ENCODE measurements at places on chromosomes 1 and 21.

- no peak for DNase-seq
Measured at GRCh38 chr21:30695956-30696355, 22.6 kb downstream of the KRTAP21-3 start.

DNA sequence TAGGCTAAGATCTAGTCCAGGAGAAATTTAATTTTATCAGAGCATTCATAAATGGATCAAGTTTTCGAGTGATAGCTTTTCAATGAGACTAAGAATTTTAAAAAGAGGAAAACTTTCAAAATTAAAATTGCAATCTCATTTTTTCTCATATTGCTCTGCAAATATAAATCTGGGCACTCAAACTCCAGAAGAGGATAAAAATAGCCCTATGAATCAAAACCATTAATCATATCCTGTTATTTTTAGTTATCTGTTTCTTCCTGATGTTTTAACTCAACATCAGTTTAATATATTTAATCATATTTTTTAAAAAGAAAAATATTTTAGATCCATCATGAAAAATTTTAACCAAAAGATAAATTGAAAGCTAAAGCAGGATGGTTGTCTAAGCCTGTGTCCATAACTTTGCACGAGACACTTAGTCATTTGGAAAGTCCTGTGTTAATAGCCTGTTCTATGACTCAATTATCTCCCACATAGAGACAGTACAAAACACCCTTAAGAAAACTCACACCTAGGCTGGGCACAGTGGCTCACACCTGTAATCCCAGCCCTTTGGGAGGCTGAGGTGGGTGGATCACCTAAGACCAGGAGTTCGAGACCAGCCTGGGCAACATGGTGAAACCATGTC is 17.1 kb upstream of the PRRC2C start:
- no peak for DNase-seq

DNA sequence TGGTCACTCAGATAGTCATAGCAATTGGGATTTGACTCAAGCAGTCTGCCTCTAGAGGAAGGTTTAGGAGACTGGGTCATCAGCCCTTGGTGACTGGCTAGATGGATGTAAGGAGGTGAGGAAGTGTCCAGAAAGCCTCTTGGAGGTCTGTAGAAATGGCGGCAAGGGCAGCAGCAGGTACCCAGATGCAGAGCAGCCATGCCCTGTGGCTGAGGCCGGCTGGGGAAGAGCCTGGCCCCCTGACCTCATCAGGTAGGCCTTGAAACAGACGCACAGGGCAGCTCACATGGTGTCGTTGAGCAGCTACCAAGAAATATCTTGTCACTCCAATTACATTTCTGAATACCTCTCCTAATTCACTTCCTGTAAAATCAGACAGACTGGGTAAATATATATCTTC is 98.2 kb downstream of the DMRTB1 start:
- peak; percentile 3 for DNase-seq

DNA sequence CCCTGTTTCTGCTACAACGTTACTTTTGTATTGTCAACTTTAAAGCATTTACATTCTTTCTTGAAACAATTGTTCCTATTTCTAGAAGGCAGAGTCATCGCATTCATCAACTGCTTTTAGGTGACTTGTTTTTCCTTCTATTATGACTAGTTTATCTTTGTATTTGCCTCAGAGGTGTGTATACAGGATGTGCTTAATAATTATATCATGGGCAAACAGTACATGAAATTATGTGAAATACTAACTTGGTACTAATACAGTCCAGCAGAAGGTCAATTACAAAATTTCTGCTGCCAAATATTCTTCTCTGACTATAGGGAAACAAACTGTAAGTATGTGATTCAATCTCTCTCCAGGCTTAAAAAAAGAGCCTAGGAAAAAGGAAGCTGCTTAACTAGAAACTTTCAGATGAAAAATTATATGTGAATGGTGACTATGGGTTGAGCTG is 101.6 kb downstream of the C4BPA start:
- no peak for DNase-seq

- DNase-seq, result no peak
Measured at GRCh38 chr1:100703052-100703451, 16.5 kb upstream of the VCAM1 start.

DNA sequence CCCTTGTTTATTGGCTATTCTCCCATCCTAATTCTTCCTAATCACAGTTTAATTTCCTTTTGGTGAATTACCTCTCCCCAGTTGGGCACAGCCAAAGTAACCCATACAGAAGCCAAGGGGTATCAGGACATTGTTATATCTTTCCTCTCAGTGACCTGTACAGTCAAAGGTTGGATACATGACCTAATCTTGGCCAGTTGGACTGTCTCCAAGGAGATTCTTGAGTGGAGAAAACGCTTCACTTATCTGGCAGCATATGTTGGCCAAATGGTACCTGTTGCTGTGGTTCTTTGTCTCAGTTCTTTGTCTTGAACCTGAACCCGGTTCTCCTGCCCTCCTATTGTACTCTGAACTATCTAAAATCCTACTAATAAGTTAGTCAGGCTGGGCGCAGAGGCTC is 15.3 kb upstream of the TBCE start:
- DNase-seq, result no peak

- no peak for DNase-seq
Measured at GRCh38 chr1:14757286-14757625, 158.8 kb downstream of the KAZN start.

DNA sequence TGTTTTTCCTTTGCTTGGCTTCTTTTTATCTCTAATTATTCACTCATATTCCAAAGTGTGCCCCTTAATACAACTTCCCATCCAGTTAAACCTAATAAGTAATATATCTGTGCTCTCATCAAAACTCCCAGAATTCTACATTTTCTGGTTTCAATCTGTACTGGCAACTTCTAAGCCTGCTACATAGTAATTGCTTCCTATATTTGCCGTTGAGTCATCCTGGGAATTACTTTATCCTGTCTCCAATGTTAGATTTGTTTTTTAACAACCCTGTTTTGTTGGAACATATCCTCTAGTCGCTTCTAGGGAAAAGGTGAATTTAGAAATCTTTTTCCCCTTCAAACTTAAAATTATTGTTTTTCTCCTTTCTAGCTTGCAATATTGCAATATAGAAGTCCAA is 620.5 kb upstream of the PKN2 start:
- no peak for DNase-seq

DNA sequence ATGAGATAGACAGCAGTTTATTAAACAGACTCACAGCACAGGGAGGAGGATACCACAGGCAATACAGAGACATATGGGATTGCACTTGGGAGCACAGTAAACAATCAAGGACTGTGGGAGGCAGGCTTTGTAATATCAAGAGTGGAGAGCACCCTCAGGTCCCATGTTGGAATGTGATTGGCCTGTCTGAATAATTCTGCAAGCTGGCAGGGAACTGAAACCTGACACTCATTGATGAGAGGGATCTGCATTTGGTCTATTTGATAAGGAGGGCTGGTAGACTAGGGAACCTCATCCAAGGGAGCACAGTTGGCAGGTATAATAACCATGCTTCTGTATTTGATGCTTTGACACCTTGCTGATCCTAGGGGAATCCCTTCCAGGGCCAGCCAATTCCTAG is 69.9 kb upstream of the PRMT6 start:
- DNase-seq, result no peak

DNA sequence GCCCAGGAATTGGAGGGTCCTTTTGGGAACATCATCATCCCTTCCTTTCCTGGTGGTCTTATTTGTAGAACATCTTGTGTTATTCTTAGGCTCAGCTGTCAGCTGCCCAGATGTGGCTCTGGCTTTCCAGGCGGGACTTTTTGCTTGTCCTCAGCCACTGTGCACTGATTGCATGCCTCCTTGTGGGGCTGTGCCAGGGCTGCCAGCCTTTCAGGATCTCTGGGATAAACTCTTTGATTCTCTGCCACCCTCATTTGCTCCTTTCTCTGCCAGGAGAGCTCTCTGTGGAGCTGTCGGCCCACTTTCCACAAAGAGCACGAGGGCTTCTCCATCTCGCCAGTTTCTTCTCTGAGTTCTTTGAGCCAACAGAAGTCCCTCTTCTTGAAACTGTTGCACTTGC is 63.1 kb downstream of the PTPRU start:
- DNase-seq, result no peak

Data from transverse colon (tissue), 4 donors.